ENCODE measurements at places on chromosomes 2 and 18.

- DNase-seq, result no peak
Measured at GRCh38 chr2:170148161-170148560, 29.8 kb upstream of the MYO3B start.

- DNase-seq, result no peak
Measured at GRCh38 chr2:74792282-74792681, 41.6 kb upstream of the HK2 start.

GRCh38 chr2:177989029-177989885 lies 83.3 kb downstream of the PDE11A start:
- peak; percentile 66 for DNase-seq

GRCh38 chr2:47028846-47029560 lies 113.4 kb upstream of the MCFD2 start:
- no peak for DNase-seq
